ENCODE measurements at places on chromosomes 1 and 21. TPM values are rescaled to one million over a fixed set of nuclear protein-coding genes. Genes with fewer than 3 reads are reported as not detected.

DNA sequence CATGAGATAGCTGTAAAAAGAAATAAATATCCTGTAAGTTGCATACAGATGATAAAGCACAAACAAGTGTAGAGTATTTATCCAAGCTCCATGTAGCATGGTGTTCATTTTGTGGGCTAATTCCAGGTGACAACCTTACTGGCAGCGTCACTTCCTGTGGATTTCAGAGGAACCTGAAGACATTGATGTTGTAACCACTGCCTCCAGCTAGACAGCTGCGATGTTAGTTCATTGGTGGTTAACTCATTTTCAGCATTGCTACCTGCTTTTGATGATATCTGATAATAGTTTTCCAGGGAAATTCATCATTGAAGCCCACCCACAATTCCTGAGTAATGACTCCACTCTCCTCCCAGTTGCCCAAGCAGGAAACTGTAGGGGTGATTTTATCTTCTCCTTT, 3.0 kb downstream of the HSD3B1 start:
- DNase-seq, result no peak

DNA sequence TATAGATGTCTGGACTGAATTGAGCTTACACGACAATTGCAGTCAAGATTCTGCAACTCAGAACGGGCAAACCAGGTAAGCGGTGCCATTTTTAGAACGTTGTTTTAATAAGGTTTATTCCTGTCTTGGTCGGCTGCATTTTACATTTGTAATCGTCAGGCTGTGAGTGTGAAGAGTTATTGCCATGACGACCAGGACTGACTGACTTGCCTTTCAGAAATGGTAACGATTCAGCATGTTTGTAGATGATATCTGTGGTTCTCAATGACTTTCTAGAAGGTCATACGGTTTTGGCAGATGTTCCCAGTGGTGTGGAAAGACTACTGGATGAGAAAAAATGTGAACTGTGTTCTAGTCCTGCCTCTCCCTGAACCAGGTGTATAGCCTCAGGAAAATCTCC, 271.3 kb upstream of the B3GALT2 start:
- DNase-seq, result no peak

DNA sequence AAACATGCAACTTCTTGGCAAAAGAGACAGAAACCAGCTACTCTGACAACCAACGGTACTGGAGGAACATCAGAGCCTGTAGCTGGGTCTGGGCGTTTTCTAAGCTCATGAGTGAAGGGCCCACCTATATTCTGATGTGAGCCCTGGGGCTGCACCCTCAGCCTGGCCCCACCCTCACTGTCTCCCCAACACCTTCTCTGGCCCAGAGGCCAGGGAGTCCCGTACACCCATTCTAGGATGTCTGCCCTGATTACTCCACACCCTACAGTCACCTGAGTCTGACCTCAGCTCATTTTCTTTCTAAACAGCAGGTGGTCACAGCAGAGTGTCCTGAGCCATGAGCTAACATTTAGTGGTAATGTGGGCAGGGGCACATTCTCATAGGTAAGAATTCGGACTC, 439.2 kb downstream of the MATN1 start:
- peak; percentile 20 for DNase-seq

DNA sequence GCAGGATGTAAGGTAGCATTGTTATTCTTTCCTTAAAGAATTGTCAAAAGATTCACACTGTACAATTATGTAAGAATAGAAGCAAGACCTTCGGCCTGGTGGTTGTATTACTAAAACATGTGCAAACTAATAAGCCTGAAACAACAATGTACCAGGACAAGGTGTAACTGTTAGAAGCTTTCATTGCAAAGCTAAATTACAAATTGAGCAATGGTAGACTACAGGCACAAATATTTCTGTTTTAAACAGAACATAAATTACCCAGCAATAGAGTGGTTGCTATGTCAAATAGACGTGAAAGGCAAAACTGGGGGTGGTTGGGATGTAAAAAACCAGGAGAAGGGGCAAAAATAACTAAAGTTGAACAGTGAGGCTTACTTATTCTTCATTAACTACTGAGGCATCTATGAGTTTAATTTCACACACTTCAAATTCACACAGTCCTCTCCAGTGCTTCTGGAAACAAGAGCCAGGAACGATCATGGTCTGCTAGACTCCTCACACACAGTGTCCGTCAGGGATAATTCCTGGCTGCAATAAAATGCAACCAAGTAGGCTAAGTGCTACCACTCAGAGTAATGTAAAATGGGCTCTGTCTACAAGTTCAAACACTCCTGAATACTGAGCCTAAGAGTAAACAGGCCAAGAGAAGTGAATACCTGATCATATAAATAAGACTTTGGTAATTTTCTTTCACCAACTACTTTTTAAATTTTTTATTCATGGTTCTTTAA, 39.3 kb upstream of the C1orf198 start:
- no peak for DNase-seq

Gene NADK
- 75.8 TPM for total RNA-seq
